ENCODE measurements at places on chromosomes 4 and X.

DNA sequence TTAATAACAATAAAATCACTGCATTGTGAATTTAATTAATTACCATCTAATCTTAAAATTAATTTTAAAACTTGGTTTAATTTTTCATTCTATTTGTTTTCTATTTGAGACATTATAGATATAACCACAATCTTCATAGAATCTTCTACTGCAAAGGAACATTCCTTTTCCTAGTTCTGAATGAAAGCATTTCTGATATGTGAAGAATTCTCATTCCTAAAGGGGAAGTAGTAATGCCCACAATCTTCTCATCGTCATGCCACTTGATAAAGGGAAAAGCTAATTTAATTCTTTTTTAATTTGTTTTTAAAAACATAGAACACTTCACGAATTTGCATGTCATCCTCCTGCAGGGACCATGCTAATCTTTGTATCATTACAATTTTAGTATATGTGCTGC lies 23.7 kb downstream of the MGARP start:
- DNase-seq, result no peak

GRCh38 chr4:43224559-43224958 lies 332.0 kb downstream of the GRXCR1 start:
- no peak for DNase-seq

- DNase-seq, result no peak
Observed at GRCh38 chr4:28686618-28687017, 1826.0 kb downstream of the STIM2 start.

DNA sequence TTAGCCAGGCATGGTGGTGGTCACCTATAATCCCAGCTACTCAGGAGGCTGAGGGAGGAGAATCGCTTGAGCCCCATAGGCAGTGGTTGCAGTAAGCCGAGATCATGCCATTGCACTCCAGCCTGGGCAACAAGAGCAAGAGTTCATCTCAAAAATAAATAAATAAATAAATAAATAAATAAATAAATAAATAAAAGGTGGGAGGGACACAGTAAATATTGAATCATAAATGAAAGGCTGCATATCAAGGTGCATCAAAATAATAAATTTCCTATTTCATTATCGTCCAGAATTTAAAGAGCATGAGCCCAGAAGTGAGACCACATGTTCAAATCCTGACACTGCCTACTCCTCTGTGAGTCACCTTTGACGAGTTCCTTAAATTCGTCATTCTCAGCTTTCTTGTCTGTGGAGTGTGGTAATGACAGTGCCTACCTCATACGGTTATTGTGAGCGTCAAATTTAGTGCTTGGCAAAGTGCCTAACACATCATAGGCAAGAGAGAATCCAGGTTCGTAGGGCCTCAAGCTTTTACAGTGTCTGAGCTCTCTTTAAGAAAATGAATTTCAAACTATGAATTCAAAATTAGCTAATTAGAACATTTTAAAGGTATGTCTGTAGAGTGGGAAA lies 49.9 kb downstream of the IL15 start:
- no peak for DNase-seq

- DNase-seq, result no peak
Observed at GRCh38 chr4:88891636-88892035, 165.3 kb downstream of the FAM13A start.

- DNase-seq, result no peak
Observed at GRCh38 chr4:85724791-85725563, 250.0 kb downstream of the ARHGAP24 start.

- DNase-seq, result no peak
Observed at GRCh38 chr4:123575291-123575690, 178.7 kb downstream of the SPRY1 start.

DNA sequence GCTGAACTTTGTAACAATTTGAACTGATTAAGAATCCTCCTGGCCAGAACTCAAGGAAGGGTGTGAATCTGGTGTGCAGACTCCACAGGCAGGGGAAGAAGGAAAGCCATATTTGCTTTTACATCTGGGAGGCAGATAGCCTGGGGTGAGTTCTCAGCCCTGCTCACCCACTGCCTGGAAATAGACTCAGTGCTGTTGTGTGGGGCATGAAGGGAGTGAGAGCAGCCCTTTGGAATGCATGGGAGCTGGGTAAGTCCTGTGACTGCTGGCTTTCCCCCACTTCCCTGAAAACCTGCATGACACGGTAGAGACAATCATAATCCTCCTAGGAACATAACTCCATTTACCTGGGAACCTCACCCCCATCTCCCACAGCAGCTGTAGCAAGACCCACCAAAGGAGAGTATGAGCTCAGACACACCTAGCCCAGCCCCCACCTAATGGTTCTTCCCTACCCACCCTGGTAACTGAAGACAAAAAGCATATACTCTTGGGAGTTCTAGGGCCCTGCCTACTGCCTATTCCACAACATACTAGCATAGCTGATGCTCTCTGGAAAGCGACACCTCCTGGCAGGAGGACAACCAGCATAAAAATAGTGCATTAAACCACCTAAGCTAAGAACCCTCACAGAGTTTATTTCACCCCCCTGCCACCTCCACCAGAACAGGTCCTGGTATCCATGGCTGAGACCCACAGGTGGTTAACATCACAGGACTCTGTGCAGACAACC lies 59.3 kb upstream of the UBQLN2 start:
- no peak for DNase-seq

DNA sequence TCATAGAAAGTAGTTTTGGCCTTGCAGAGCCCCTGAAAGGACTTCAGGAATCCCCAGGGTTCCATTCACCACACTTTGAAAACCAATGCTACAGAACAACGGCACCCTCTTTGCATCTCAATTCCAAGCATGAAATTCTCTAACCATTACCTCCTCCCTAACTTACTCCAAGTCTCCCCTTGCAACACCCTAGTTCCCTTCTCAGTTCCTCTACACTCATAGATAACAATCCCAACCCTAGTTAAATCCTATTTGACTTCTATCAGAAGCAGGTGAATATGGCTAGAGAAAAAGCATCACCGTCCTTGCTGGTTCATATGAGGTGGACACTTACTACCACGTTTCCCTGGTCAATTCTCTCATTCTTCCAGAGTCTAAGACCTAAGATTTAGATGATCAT lies 2.4 kb downstream of the RCHY1 start:
- DNase-seq, result no peak

GRCh38 chrX:74262452-74263209 lies 41.3 kb upstream of the ZCCHC13 start:
- DNase-seq, result no peak

DNA sequence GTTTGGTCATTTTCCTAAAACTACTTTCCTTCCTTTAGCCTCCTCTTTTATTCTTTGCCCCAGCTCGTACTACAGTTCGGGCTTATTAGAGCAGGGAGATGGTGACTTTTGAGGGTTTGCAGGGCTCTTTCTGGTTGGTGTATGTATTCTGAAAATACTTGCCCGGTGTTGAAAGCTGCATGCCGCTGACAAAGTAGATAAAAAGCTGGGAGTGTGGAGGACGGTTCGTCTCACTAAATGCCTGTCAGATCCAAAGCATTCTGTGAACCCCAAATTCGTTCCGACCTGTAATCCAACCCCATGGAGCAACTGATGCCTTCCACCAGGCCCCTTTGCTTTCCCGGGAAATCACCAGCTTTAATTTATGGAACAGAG lies 19.2 kb downstream of the TRIM2 start:
- DNase-seq, result no peak

DNA sequence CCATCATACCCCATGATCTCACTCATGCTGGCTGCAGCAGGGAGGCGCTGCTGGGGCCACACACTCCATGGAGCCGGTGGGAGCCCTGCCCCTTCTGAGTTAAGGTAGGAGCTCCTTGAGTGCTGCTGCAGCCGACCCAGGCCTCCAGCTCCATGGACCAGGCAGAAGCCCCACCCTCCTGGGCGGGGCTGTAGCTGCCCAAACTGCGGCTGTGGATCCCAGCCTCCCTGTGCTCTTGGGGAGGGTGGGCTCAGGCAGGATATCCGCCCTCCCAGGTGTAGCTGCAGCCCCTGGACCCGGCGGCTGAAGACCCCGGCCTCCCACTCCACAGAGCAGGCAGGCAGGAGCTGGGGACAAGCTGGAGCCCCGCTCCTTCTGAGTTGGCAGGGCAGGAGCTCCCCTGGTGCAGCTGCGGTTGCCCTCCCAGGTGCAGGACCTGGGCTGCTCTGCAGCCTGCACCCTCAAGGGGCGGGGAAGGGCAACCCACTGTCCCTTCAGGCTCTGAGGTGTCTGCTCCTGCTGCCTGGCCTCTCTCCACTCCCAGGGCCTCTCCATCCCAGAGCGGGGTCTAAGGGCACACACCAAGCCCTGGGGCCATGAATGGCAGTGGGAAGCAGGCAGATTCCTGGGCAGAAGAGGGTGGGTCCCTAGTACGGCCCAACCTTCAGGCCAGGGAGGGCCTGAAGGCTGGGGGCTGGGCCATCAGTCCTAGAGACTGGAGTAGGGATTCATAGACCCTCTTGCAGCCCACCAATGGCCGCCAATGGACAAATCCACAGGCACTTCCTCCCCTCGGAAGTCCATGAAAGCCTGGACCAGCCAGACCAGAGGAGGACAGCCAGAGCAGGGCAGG lies 466.1 kb downstream of the DTHD1 start:
- DNase-seq, result no peak

- no peak for DNase-seq
Observed at GRCh38 chr4:129804461-129804981, 708.6 kb downstream of the C4orf33 start.

DNA sequence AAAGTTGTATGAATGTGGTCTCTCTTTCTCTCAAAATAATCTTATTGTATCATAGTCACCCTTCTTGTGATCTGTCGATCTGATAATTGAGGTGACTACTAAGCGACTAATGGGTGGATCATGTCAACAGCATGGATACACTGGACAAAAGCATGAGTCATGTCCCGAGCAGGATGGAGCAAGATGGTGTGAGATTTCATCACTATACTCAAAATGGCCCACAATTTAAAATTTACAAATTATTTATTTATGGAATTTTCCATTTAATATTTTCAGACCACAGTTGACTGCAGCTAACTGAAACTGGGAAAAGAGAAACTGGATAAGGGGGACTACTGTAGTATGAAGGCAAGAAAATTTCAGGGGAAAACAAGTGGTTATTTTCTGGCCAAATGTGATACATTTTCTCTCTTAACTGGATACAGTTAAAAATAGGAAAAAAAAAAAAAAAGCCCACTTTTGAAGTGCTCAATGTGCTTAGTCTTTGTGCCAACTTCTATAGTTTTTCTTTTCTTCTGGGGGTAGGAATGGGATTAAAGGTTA lies 25.3 kb downstream of the FAM241A start:
- no peak for DNase-seq

- no peak for DNase-seq
Observed at GRCh38 chr4:156036496-156036895, 82.8 kb upstream of the CTSO start.

DNA sequence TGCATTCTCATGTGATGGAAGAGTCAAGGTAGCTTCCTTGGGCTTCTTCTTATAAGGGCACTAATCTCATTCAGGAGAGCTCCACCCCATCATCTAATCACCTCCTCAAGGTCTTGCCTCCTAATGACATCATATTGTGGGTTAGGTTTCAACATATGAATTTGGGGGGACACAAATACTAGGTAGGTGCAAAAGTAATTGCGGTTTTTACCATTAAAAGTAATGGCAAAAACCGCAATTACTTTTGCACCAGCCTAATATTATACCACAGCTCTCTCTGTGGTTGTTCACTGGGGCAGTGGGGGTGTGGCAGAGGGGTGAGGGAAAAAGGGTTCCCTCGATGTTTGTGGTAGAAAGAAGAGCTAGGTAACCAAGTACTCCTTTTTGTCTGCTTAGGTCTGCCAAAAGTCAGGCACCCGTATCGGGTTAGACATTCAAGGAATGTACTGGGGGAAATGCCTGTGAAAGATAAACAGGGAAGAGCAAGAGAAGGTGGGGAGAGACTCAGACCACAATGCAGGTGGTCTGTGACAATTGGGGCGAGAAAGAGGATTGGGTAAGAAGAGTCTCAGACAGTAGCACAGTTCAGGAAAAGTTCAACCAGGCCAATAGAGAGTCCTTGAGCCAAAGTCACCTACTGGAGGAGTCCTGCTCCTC lies 78.9 kb upstream of the MTM1 start:
- no peak for DNase-seq

GRCh38 chr4:176883681-176884418 lies 91.1 kb upstream of the VEGFC start:
- no peak for DNase-seq

- DNase-seq, result no peak
Observed at GRCh38 chr4:75919920-75920319, 17.7 kb upstream of the PPEF2 start.

DNA sequence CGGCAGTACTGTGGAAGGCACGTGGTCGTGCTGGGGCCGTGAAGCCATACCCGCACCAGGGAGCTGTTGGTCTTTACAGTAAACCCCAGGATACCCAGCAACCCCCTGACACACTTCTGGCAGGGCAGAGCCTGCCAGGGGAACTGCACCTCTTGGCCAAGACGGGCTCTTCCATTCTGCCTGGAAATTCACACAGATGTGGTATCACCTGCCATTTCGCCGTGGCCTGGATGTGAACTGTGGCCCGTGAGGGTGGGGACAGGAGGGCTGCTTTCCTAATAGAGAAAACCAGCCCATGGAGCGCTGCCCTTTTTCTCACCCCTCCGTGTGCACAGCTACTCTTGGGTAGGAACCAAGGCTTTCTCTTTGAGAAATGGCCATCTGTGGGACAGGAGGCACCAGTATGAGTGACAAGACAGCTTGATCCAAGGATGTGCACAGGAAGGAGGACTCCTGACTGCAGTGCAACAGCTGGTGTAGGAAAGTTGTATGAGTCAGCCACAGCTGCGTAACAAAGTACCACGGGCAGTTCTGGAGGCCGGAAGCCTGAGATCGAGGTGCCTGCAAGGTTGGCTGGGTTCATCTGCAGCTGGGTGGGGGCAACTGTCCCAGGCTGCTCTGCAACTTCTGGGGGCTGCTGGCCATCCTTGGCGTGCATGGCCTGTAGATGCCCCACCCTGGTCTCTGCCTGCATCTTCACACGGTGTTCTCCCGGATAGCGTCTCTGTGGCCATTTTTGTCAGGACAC lies 95.7 kb downstream of the PSAPL1 start:
- no peak for DNase-seq

- DNase-seq, result no peak
Observed at GRCh38 chr4:40187386-40187906, 9.4 kb upstream of the RHOH start.

DNA sequence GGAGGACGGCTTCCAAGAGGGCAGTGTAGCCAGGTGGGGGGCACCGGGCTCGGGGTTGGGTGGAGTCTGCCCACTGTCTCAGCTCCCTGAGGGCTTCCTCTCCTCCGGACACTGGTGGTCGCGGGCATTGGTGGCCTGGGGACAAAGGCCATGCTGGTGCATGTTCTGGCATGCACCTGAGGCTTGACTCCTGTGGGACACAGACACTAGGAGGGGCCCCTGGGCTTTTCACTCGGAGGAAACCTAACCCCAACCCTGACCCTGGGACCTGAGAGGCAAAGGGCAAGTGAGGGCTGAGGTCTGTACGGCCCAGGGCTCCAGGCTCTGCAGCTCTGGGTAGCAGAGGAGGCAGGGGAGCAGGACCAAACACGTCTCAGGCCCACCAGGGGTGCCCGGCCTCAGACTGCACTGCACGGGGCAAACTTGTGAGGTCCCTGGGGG lies 22.3 kb upstream of the FGFR3 start:
- DNase-seq, result no peak

DNA sequence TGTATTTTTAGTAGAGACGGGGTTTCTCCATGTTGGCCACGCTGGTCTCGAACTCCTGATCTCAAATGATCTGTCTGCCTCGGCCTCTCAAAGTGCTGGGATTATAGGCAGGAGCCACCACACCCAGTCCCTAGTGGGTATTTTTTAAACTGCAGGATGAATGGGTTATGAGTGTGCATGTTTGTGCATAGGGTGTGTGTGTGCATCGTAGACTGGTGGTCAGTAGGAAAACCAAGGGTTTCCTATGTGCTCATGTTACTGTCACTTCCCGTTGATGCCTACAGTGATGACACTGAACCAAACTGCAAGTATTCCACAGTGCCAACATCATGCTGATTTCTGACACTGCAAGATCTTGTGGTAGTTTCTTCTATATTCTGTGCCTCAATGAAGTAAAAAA lies 41.1 kb downstream of the DDIT4L start:
- DNase-seq, result no peak
